Cerebellar cortex (tissue), 1 donor: ENCODE measurements at places on chromosomes 13 and 19.

GRCh38 chr13:113465300-113465699 lies 12.0 kb upstream of the ADPRHL1 start:
- no peak for DNase-seq

DNA sequence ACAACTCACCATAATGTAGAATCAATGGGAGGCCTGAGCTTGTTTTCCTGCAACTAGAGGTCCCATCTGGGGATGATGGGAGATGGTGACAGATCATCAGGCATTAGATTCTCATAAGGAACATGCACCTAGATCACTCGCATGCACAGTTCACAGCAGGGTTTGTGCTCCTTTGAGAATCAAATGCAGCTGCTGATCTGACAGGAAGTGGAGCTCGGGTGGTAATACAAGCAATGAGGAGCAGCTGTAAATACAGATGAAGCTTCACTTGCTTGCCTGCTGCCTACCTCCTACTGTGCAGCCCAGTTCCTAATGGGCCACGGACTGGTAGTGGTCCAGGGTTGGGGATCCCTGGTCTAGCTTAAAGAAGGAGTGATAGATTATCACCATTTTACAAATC lies 33.0 kb downstream of the KPNA3 start:
- DNase-seq, result no peak

- no peak for DNase-seq
Measured at GRCh38 chr19:33304760-33305647, 2.7 kb upstream of the CEBPA start.

- DNase-seq, result no peak
Measured at GRCh38 chr13:89628567-89628966, 1718.9 kb upstream of the MIR17HG start.

DNA sequence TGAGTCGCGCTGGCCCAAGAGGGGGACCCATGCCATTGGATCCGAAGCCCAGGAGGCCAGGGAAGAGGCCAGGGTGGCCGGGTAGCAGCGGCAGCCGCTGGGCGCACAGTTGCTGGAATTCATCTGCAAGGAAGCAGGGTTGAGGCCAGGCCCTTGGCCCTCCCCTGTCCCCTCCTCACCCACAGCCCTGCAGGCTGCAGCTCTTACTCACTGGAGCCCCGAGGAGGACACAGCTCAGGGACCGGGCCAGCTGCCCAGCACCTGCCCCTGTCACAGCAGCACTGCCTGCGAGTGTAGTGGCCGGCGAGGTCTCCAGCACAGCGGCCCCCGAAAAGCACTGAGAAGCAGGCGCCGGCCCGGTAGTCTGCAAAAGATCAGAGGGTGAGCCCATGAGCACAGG lies 11.2 kb downstream of the FBN3 start:
- no peak for DNase-seq

DNA sequence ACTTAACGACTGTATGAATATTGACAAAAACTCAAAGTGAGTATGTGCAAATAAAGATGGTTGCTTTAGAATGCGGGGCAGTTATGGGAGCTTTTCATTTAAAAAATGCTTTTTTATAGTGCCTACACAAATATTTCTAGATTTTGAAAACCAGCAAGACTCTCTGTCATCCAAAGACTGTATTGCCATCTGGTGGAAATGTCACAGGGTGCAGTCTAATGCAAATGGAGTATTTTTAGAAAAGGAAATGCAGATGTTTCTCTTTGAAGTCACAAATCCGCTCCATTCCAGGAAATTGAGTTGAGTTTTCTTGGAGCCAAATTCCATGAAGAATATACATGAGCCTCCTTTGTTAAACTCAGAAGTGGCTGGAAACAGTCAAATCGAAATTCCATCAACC lies 2.3 kb upstream of the C1QTNF9B start:
- peak; percentile 27 for DNase-seq

DNA sequence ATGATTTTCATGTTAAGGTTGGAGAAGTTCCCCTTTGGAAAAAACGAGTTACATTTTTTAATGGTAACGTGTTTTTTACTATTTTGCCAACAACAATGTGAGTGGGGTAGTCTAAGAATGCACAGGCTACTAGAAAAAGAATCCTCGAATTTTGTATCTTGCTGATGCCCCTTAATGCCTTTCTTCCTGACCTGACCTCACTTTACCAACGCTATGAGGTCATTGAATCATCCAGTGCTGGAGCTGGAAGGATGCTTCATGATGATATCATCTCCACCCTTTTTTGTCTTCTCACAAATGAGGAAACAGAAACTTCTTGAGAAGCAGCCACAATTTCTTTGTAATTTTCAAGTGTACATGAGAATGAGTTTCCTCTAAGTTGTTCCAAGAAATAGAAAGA lies 8.2 kb upstream of the UBL3 start:
- DNase-seq, result no peak
